ENCODE measurements at places on chromosomes 3 and 15.

- DNase-seq, result no peak
Measured at GRCh38 chr15:98420837-98421236, 227.5 kb upstream of the IGF1R start.

DNA sequence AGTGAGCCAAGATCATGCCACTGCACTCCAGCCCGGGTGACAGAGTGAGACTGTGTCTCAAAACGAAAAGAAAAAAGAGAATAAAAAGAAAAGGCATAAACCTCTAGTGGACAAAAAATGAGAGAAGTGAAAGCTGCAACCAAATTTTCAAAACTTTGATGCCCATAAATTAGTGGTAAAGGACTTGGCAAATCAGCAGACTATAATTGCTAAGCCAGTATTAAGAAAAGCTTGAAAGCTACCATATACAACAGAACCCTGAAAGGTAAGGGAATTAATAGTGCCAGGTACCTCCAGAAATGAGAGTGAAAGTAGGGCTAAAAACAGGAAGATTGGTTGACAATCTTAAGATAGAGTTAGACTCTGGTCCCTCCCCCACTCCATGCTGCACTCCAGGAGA, 32.9 kb upstream of the SLC22A13 start:
- no peak for DNase-seq

DNA sequence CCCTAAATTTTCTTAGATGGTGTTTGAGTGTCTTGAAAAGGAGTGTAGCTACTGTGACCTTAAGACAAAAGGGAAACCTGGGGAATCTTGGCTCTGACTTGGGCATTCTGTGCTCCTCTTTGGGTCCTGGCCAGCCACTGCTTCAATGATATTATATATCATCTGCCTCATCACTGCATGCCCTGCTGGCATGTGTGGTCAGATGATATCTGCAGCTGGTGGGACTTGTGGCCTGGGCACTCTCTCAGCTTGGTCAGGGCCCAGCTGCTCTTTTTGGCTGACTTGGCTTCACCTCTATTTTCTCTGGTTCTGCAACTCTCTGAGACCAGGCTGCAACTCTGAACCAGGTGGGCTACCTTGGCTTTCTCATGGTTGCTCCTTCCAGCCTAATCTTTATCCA, 446.1 kb upstream of the RARB start:
- no peak for DNase-seq

DNA sequence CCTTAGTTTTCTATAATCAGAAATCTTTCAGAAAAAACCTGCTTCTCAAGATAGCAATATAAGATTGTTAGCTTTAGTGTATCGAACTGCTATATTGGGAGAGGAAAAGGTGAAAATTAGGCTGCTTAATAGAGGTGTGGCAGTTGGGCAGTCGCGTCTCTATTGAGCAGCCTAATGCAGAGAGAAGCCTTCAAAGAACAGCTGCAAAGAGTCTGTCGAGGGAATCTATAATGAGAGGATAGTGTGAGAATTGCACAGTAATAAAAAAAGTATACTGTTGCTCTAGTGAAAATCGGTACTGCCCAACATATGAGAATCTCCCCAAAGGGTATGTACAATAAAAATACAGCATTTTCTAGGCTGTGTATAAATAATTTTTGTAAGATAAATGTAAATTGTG, 184.4 kb downstream of the TCF12 start:
- no peak for DNase-seq

DNA sequence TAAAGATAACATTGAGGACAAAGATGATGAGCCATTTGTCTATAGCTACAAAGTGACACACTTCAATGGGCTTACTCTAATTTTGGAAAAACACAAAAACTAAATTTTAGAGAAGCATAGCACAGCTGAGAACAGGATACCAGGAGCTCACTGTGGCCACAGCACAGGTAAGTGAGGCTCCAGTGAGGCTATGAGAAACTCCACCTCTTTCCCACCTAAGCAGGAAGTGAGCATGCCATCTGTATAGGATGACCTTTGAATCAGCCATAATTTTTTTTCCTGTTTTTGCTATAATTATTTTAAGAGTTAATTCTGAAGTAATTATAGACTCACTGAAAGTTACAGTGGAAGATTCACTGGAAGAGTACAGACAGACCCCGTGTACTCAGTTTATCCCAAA, 82.1 kb upstream of the DCLK3 start:
- DNase-seq, result no peak

- no peak for DNase-seq
Measured at GRCh38 chr3:171541181-171541580, 81.0 kb upstream of the TNIK start.

GRCh38 chr15:58361273-58361759, 70.5 kb upstream of the LIPC start:
- no peak for DNase-seq

DNA sequence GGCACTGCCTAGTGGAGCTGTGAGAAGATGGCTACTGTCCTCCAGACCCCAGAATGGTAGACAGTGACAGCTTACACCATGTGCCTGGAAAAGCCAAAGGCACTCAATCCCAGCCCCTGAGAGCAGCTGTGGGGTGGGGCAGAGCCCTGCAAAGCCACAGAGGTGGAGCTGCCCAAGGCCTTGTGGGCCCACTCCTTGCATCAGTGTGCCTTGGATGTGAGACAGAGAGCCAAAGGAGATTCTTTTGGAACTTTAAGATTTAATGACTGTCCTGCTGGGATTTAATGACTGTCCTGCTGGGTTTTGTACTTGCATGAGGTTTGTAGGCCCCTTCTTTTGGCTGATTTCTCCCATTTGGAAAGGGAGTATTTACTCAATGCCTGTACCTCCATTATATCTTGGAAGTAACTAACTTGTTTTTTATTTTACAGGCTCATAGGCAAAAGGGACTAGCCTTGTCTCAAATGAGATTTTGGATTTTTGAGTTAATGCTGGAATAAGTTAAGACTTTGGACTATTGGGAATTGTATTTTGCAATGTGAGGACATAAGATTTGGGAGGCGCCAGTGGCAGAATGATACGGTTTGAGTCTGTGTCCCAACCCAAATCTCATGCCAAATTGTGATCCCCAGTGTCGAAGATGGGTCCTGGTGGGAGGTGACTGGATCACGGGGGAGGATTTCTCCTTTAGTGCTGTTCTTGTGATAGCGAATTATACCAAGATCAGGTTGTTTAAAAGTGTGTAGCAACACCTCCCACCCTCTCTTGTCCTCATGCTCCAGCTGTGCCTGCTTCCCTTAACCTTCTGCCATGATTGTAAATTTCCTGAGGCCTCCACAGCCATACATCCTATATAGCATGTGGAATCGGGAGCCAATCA, 80.4 kb downstream of the MYO5A start:
- no peak for DNase-seq

- DNase-seq, result no peak
Measured at GRCh38 chr3:184015381-184016019, 2.2 kb downstream of the ABCC5 start.
